Cardiac muscle cell (in vitro differentiated cells and primary cell): ENCODE measurements at places on chromosomes 3 and 15. TPM values are rescaled to one million over a fixed set of nuclear protein-coding genes. Genes with fewer than 3 reads are reported as not detected.

Gene SACM1L
- total RNA-seq, result 15.7 and 37.5 TPM in 2 replicates

Gene CLDN18
- 0.07 TPM in 1 of 2 replicates, not detected in the other for total RNA-seq

Gene BTBD1
- total RNA-seq, result 125 and 126 TPM in 2 replicates

- no peak overlapping the region for H3K4me3 ChIP-seq
- H3K4me1 ChIP-seq, result no peaks in the 10 kb centered on the region
- no peak overlapping the region for H3K27ac ChIP-seq
- no peak for DNase-seq
Observed at GRCh38 chr3:114558271-114558670, 264.4 kb downstream of the TIGIT start.

DNA sequence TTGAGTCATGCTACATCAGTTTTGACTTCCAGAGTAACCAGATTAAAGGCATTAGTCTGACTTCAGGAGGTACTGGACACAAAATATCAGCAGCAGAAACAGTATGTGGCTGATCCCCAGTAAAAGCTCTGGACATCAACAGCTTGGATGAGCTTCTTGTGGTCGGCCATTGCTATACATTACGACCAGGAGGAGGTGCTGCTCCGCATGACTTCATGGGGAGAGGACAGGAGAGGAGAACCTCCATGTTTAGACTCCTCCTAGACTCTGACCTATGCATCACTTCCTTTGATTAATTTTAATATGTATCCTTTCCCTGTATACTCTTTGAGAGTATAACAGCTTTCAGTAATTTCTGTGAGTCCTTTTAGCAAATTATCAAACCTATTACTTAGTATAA is 285.6 kb upstream of the ARHGEF26 start:
- no peak overlapping the region for H3K4me3 ChIP-seq
- no peak overlapping the region for H3K27ac ChIP-seq
- no peaks in the 10 kb centered on the region for H3K4me1 ChIP-seq

GRCh38 chr3:72169561-72170472 is 384.9 kb upstream of the PROK2 start:
- H3K27me3 ChIP-seq, result no peaks in the 10 kb centered on the region
- no peaks in the 10 kb centered on the region for H3K4me1 ChIP-seq
- no peaks in the 10 kb centered on the region for H3K36me3 ChIP-seq
- no peak for DNase-seq

- no peak for DNase-seq
- no peaks in the 10 kb centered on the region for H3K36me3 ChIP-seq
- peaks cover 14% of the 10 kb centered on the region for H3K4me1 ChIP-seq
- no peaks in the 10 kb centered on the region for H3K27me3 ChIP-seq
- no peak overlapping the region for H3K27ac ChIP-seq
- no peak overlapping the region for H3K4me3 ChIP-seq
Observed at GRCh38 chr15:78672285-78673014, 31.4 kb upstream of the CHRNB4 start.

Gene SPTBN5
- total RNA-seq, result 2.1 and 3.0 TPM in 2 replicates

- no peaks in the 10 kb centered on the region for H3K4me1 ChIP-seq
- H3K27ac ChIP-seq, result no peak overlapping the region
- H3K36me3 ChIP-seq, result no peaks in the 10 kb centered on the region
- no peak for DNase-seq
Observed at GRCh38 chr15:56871185-56871584, 47.3 kb upstream of the TCF12 start.

Gene DPPA4
- total RNA-seq, result 0.51 and 1.6 TPM in 2 replicates

Gene LCTL
- 0.27 TPM in 1 of 2 replicates, not detected in the other for total RNA-seq

- no peaks in the 10 kb centered on the region for H3K36me3 ChIP-seq
- H3K4me3 ChIP-seq, result no peak overlapping the region
- H3K27me3 ChIP-seq, result no peaks in the 10 kb centered on the region
- no peak overlapping the region for H3K27ac ChIP-seq
Observed at GRCh38 chr3:42117175-42118008, 26.2 kb downstream of the TRAK1 start.

Gene WNT7A
- not detected in 2 replicates for total RNA-seq
